ENCODE measurements at places on chromosomes 11 and 22.

GRCh38 chr11:1732418-1733008 is 17.9 kb downstream of the IFITM10 start:
- DNase-seq: no peak

GRCh38 chr11:134345237-134345550 is 13.4 kb downstream of the GLB1L2 start:
- no peak for DNase-seq

DNA sequence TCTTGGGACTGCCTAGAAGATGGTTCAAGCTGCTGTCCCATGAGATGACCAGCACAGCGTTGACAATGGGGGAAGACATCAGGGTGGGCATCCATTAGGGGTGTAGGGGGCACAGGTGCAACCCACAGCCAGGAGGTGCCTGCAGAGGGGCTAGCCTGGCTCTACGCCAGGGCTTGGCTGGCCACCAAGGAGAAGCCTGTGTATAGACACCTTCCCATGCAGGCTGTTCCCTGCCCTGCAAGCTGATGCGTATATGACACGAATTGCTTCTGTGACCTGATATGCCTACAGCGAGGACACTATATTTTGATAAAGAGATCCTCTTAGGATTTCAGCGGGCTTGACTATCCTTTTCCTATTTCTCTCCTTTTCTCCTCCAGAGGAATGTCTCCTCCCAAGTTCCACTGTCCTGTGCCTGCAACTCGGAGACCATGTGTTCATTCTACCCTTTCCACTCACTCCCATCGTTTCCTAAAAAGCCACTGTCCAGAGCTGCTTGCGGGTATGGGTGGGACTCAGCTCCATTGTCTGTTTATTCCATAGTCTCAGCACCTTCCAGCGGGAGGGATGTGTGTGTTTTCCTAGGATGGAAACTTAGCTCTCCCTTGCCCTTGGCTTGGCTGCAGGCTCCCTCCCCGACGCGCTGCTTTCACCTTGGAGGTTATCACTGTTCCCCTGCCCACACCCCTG is 56.1 kb downstream of the ST14 start:
- no peak for DNase-seq

GRCh38 chr11:122344215-122344614 is 228.2 kb upstream of the BLID start:
- DNase-seq: no peak

GRCh38 chr22:48244388-48245195 is 1482.1 kb downstream of the TBC1D22A start:
- DNase-seq: no peak

GRCh38 chr22:48596111-48596850 is 1231.4 kb downstream of the BRD1 start:
- DNase-seq: no peak

DNA sequence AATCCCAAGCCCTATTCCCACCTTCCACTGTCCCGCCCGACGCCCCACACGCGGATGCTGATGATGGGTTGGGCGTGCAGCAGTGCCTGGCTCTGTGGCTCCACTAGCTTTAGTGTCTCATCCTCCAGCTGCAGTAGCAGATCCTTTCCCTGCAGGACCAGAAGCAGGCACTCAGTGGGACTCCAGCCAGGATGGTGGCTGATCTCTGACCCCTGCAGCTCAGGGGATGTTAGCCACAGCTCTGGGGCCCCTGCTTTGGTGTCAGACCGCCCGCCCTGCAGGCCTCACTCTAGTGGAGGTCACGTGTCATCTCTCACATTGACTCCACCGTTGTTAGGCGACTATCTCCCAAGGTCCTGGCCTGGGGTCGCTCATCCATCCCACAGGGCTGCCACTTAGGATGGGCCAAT is 11.8 kb downstream of the SMPD1 start:
- DNase-seq: no peak

DNA sequence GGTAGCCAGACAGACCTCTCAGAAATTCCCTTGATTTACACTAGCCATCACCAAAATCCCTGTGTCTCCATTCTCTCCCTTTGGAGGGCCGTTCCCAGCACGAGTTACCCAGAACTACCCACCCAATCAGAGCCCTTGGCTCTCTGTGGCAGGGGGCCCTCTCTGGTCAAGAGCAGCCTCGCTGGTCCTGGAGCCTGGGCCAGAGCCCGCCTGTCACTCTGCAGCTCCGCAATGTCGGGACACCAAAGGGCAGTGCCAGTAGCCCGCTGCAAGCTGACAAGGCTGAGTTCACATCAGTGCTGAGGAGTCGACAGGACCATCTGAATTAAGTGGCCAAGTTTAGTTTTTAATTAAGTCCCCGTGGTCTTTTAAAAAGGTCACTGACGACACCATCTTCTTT is 241.6 kb downstream of the ST3GAL4 start:
- no peak for DNase-seq
